ENCODE measurements at places on chromosomes 11 and 22. TPM values are rescaled to one million over a fixed set of nuclear protein-coding genes. Genes with fewer than 3 reads are reported as not detected.

The OTOG gene
- polyA plus RNA-seq: not detected

The OR5P2 gene
- polyA plus RNA-seq: not detected

The GTSE1 gene
- 0.39 TPM for polyA plus RNA-seq

The PRCP gene
- polyA plus RNA-seq: 29.5 TPM

The SYT7 gene
- polyA plus RNA-seq: not detected

The CADM1 gene
- 0.43 TPM for polyA plus RNA-seq

GRCh38 chr11:95686265-95686664 is 103.3 kb downstream of the FAM76B start:
- DNase-seq: no peak

DNA sequence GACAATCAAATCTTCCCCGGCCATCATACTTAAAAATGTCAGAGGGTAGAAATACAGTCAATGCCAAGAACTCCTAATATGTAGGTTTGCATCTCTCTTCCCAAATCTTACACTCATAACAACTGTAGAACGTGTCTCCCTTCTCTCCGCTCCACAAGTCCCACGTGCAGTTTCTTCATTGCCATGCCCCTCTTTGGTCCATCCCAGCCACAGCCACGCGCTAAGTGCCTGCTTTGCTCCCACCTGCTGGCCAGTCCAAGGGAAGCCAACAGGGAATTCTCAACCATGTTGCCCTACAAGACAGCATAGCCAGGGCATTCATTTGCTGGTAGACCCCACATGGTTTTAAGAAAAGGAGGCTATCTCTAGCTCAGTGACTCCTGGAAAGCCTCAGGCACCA is 420.6 kb upstream of the ISX start:
- DNase-seq: no peak

DNA sequence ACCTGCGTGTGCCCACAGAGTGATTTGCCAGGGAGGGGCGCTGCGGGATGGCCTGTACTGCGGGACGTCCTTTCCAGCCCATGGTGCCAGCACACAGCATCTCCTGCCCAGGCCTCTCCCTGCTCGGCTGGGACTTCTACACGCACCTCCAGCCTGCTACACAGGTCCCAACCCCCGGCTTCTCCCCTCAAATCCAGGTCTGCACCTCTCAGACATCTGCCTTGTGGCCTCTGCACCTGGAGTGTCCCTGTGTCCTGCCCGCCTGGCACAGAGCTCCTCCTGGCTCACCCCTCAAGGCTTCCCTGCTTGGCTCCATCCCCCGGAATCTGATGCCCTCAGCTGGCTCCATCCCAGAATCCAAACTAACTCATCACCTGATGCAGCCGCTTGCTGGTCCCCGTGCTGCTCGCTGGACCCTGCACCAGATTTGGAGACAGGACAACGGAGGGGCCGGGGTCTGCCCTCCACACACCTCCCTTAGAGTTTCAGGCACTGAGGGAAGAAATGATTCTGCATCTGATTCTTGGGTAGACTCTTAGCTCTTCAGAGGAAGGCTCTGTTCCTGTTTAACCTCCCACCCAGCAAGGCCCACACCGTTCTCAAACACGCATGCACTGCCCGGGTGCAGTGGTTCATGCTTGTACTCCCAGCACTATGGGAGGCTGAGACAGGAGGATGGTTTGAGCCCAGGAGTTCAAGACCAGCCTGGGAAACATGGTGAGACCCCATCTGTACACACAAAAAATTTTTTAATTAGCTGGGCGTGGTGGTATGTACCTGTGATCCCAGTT is 4.0 kb upstream of the LSP1 start:
- DNase-seq: no peak

DNA sequence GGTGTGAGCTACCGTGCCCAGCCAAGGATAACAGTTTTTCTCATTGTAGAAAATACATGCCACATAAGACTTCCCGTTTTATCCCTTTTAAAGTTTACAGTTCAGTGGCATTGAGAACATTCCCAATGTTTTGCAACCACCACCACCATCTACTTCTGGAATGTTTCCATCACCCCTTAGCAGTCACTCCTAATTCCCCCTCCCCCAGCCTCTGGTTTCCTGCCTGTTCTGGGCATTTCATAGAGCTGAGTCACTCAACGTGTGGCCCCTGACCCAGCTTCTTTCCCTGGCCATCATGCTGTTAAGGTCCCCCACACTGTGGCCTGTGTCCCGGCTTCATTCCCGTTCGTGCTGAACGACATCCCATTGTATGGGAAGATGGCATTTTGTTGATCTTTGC is 30.7 kb downstream of the FGF4 start:
- no peak for DNase-seq

- DNase-seq: no peak
Measured at GRCh38 chr11:77470971-77471370, 2.9 kb downstream of the PAK1 start.

- DNase-seq: no peak
Measured at GRCh38 chr22:44661070-44661469, 40.9 kb upstream of the PRR5 start.

- DNase-seq: no peak
Measured at GRCh38 chr11:102230911-102231310, 86.4 kb upstream of the BIRC3 start.

DNA sequence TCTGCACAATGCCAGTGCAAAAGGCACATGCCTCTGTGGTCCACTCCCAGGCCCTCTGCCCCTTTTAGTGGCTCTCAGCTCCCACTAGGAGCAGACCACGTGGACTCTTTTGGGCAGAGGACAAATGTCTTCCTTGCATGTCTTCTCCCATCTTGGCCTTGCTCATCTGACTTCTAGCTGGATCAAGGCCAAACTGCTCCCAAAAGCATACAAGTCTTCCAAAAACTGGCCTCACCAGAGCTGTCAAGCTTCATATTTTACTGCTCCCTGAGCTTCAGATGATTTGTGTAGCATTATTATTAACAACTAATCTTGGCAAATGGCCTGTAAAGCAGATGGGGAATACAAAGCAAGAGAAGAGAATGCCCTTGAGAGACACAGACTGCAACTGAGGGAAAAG is 6.9 kb downstream of the SMPD1 start:
- no peak for DNase-seq

DNA sequence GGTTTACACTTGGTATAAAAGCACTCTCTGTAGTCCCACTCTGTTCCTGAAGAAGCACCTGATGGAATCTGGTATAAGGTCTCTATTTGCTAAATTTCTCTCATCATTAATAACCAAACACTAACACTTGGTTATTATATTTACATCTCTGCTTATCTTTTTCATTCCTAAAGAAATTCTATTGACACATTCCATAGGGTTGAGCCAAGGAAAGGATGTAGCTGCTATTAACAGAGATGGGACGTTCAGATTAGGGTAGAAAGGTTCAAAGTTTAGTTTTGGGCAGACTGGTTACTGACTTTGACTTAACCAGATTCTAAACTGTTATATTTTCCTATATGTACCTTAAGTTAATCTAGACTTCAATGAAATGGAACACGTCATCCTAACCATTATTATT is 91.5 kb downstream of the RSF1 start:
- no peak for DNase-seq

- peak; percentile 32 for DNase-seq
Measured at GRCh38 chr11:70201882-70202861, 924 bp upstream of the FADD start.
